ENCODE measurements at places on chromosomes 3 and 15. TPM values are rescaled to one million over a fixed set of nuclear protein-coding genes. Genes with fewer than 3 reads are reported as not detected.

DNA sequence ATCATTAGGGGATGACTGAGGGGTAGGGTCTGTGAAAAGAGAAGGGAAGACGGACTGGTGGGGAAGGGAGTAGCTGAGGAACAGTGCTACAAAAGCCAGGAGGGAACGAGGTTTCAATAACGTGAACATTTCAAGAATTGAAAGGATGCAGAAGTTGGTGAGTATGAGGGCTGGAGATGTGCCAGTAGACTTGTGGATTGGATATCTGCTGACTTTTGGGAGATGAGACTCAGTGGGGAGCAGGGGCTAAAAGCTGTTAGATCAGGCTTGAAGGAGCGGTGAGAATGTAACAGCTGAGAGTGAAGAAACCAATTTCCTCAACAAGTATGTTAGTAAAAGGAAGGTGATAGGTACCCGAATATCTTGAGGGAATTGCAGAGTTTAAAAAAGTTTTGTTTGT lies 65.2 kb downstream of the GTPBP8 start:
- DNase-seq = no peak

- DNase-seq = no peak
These were observed 260.7 kb downstream of the OPA1 start for GRCh38 chr3:193853511-193854219.

GRCh38 chr3:66487465-66487864 lies 13.4 kb downstream of the LRIG1 start:
- no peak for DNase-seq

The TMC3 gene
- 0.38 TPM for polyA plus RNA-seq

DNA sequence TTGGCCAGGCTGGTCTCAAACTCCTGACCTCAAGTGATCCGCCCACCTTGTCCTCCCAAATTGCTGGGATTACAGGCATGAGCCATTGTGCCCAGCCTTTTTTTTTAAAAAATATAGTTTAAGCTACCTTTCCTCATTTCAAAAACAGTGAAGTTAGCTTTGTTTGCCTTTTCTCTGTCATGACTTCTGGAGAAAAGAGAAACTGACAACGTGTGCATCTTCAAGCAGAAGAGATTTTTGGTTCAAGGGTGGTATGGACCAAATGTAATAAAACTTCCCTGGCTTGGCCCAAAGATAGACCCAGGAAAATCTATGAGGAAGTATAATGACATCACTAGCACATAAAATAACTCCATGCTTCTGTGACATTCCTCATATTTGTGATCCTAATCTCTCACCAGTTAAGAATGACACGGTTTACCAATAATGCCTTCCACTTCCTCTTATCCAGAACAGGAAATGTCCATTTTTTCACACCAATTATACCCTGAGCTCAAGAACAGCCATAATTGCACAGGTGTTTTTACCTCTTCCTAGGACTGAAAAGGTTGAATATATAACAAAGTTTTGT lies 781.2 kb upstream of the NR2F2 start:
- DNase-seq = no peak

- no peak for DNase-seq
These were observed 855 bp upstream of the ABHD5 start for GRCh38 chr3:43689766-43690399.

The DHFR2 gene
- 10.4 TPM for polyA plus RNA-seq

- no peak for DNase-seq
These were observed 24.5 kb upstream of the RAD18 start for GRCh38 chr3:8987645-8988383.

DNA sequence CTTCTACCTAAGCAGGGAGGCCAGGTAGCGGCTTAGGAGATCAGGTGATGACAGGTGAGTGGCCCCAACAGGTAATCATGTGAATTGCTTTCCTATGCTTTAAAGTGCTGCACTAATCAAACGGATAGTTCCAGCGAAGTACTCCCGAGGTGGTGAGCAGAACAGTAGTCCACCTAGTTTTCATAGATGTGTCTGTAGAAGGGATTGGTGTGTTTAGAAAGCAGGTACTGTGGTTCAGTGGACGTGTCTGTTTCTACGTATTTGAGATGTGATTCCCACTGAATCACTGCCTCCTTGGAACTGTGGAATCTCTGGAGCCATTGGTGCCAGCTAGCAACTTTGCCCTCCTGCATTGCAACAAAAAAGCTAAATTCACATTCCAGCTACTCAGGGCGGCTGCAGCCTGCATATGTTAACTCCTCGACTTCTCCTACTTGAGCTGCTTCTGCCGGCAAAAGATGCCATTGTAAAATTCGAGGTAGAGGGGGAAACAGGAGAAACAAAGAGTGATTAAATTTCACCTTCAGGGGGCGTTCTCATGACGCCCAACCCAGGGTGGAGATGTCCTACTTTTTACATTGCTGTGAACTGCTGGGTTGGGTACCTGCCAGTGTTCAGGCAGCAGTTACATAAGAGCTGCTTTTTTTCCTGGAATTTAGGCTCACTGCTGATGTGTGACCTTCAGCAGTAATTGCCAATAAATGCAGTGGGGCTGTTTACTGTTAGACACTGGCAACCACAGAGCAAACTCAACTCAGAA lies 227.3 kb downstream of the ITPR1 start:
- no peak for DNase-seq

GRCh38 chr3:56467801-56468183 lies 475 bp downstream of the ERC2 start:
- DNase-seq = no peak

DNA sequence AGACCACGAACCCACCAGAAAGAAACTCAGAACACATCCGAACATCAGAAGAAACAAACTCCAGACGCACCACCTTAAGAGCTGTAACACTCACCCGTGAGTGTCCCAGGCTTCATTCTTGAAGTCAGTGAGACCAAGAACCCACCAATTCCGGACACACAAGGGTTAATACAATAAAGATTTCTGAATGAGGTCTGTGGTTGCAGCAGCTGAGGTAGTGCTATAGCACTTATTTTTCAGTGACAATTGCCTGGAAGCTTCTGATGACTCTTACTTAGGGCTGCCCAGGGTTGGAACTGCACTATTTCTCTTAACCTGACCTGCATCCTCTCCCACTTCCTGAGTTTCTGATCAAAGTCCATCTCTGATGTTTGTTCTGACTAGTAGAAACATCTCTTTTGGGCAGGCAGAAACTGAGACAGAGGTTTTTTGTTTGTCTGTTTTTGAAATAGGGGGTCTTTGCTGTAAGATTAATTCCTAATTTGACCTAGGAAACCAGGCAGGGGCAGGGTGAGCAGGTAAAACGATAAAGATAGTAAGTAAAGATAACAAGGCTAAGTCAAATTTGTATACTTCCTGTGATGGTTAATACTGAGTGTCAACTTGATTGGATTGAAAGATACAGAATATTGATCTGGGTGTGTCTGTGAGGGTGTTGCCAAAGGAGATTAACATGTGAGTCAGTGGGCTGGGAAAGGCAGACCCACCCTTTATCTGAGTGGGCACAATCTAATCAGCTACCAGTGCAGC lies 169.1 kb downstream of the GAP43 start:
- DNase-seq = no peak

Data from renal cortex interstitium (tissue), 15 donors.